KBM-7 (cell line): ENCODE measurements at places on chromosomes 13 and 19.

GRCh38 chr19:7869453-7869909 lies 4.7 kb downstream of the PRR36 start:
- peak; percentile 77 for DNase-seq

DNA sequence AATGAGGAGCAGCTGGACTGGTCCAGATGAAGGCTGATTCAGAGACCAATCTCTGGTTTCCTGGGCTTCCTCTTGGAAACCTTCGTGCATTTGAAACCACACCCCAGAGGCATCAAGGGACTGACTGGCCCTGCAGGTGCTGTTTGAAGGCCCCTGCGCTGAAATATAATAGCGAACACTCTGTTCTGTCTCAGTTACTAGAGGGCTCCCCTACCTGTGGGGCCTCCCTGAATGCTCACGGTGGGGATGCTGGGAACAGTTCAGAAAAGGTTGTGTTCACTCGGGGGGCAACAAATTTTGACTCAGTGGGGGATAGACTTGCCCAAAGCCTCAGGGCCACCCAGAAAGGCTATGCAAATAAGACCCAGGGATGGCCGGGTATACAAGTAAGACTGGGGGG lies 6.4 kb downstream of the CCDC8 start:
- DNase-seq = no peak

DNA sequence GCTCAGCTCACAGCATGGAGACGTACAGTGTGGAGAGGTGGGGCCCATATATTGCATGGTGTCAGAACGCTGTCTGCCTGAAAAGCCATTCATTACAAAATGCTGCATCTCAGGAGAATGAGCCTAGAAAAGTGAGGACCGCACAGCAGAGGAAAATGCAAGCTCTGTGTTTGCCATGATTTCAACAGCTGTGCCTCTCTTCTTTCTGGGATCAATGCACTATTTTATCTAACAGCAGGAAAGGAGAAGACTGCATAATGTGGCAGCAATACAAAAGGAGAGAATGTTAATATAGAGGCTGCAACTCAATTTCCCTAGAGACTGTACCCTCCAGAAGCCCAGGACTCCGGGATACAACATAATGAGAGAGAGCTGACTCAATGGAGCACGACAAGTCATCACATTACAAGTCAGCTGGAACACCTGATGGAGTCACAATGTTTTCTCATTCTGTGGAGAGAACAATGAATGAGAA lies 368.0 kb downstream of the FGF14 start:
- no peak for DNase-seq

DNA sequence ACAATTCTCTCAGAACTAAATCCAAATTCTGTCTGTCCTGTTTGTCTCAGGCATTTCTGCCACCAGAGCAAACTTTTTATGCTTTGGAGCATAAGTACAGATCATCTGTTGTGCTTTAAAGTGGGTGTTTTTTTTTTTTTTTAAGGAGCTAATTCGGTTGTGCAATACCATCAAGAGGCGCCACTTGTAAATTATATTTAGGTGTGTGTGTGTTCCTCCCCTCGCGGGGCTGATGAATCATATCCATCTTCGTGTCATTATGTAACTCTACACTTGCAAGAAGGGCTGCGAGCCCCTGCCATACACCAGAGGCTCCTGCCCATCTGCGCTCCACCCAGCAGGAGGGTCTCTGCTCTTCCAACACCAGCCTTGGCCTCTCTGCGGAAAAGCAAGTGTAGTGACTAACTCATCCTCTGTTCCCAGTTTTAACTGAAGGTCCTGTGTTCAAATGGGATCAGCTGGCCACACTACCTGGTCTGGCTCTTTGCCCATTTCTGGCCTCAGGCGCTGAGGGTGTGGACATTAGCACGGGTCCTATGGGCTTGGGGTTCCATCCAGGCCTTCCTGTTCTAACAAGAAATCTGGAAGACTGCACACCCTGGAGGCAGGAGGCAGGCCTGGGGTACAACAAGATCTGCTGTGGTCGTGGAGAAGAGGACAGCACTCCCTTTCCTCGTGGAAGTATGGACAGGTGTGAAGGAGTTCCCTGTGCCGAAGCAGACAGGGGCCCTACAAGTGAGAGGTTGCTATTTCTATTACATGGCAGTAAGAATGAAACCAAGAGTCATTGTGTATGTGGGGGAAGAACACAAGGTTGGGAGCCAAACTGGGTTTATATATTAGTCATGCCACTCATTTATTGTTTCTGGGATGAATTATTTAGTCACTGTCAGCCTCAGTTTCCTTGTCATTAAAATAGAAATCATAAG lies 96.1 kb upstream of the MBNL2 start:
- no peak for DNase-seq

- no peak for DNase-seq
These were observed 1.4 kb downstream of the GGN start for GRCh38 chr19:38386300-38386970.

DNA sequence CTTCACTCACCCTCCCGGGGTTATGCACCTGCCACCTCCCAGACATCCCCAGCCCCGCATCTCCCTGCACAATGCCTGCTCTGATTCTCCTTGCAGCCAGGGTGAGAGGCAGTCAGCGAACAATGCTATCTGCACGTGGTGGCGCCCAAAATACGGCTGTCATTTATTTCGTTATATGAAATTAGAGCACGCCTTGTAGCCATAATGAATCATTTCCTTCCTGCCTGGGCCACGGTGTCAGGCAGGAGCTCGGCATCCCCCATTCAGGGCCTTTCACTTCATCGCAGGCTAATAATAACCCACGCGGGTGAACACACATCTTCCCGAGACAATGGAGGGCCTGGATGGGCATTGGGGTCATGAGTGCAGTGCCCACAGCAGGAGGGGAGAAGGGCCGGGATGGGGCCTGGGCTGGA lies 143.8 kb upstream of the ZNF507 start:
- DNase-seq = peak; percentile 5

DNA sequence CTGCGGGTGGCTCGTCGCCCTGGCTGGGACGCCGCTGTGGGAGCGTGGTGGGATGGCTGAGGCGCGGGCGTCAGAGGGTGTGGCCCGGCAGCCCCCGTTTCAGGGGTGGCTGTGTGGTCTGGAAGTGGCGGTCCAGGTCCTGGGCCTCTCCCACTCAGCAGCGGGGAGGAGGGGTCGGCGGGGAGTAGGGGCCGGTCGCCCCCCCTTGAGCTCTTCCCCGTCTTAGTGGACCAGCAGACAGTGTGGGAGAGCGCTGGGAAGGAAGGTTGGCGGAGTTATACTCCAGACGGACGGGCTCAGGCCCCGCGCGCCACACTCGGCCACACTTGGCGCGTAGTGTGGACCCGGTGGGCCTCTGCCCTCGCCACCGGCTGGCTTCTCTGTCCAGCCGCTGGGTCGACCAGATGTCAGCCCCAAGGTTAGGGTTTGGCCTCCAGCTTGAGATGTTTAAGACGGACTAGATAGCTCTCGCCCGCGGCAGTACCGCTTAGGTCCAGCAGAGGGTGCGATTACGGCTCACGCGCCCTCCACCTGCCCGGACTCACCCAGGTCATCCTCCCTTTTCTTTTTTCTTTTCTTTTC lies 21.7 kb upstream of the ZNF429 start:
- DNase-seq = peak; percentile 18

- peak; percentile 26 for DNase-seq
These were observed 15.5 kb upstream of the SPACA4 start for GRCh38 chr19:48591021-48591420.

DNA sequence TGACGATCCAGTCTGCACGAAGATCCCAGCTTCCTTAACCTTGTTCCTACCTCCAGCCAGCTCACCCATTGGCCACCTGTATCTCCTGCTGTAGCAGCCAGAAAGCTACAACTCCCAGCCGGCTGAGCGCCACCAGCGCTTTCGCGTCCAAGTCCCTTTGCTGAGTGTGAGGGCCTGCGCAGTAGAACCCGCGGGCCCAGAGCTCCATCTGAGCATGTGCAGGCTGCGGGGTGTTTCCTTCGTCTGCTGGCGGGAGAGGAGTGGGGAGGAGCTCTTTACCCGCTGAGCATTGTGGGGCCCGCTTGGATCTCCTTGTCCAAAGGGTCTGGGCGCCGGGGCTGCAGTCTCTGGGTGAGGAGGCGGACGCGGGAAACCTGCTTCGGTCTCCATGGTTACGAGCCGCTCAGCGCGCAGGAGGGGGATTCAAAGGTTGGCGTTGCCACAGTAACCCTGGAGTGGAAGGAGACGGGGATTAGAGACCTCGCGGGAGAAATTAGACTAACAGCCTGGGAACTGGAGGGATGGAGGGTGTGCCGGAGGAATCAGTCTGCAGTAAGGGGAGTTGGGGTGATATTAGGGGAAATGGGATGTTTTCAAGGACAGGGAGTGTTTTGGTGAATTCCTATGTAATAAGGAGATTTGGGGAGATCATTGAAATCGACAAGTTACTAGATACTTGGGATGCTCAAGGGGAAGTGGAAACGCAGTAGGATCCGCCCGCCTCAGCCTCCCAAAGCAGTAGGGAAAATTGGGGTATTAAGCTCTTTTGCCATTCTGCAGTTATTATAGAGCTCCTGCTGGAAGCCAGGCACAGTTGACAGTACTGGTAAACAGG lies 33.5 kb downstream of the ZSWIM9 start:
- peak; percentile 98 for DNase-seq
